ENCODE measurements at places on chromosomes 5 and 9.
A peak's percentile ranks its signal among the peaks of the same experiment; 100 is the strongest.

- no peak for DNase-seq
Measured at GRCh38 chr9:105143136-105143430, 101.4 kb upstream of the SLC44A1 start.

DNA sequence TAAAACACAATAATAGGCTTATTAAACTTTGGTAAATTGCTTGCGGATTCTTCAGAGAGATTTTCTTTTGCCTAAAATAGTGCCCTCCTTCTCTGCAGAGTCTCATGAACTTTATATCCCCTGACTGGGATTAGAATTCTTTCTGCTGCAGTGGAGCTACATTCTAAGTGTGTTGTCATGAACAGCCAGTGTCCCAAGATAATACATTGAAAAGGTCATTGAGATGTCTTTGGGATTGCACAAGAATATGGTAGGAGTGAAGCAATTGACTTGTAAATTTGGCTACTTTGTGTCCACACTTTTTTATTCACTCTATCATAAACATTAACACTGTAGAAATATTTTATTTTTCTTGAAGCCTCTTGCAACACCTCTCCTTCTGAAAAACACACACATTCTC is 604.5 kb downstream of the GABRG2 start:
- no peak for DNase-seq

- no peak for DNase-seq
Measured at GRCh38 chr9:94745806-94746540, 19.5 kb downstream of the AOPEP start.

DNA sequence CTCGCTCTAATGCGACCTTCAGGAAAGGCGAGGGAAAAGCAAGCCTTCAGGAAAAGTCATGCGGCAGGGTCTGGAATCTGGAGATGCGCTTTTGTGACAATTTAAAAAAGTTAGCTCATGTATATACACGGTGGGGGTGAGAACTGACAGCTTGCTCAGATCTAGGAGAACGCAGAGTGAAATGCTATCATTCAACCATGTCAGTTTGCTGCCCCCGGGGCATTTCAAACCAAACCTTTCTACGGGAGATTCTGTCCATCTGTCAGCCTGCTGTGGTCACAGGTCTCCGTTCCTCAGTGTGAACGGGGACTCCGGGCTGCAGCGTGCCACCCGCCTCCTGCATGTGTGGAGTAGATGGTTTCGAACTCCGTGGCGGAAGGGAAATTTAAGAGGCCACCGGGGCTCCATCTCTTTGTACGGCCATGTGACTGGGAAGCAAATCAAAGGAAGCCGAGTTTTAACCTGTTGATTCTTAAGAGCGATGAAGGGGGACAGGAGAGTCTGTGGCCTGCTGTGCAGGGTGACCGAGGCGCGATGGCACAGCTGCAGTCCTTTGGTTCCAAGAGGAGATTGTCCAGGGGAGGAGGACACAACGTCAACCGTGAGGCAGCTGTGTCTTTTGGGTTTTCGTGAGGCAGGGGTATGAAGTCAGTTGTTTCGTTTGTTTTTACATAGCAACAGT is 45.9 kb downstream of the OTULIN start:
- no peak for DNase-seq

GRCh38 chr5:80904533-80905187 is 55.5 kb upstream of the RASGRF2 start:
- no peak for DNase-seq

DNA sequence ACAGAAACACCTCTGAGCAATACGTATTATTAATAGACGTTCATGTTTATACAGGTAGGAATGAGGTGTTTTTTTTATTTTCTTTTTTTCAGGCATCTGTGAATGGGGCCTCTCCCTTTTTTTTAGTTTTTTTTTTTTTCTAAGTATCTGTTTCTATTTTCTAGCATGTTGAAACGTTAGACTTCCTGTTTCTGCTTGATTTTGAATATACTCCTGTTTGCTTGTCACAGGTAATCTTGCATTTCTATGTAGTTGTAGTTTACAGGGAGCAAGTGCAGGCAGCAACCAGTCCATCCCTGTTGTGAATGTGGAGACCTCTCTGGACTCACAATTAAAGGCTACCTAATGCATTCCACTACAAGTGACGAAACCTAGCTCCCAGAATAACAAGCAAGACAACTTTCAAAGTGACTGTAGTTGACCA is 22.8 kb upstream of the TNFAIP8 start:
- DNase-seq = no peak

DNA sequence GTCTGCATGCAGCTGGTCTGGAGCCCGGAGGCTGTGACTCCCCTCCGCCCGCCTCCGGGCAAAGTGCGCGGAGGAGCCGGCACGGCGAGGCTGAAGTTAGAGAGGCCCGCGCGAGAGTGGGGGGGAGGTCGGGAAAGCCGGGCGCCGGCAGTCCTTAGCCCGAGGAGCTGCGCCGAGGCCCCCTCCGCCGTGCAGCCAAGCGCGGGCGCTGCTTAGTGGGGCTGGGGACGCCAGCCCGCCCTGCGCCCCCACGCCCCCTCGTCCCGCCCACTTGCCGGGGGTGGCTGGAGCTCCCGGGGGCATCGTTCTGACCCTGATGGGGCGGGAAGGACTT is 403 bp downstream of the NINJ1 start:
- peak; percentile 93 for DNase-seq

GRCh38 chr5:72615061-72615460 is 107.9 kb upstream of the ZNF366 start:
- DNase-seq = no peak

- no peak for DNase-seq
Measured at GRCh38 chr5:165837286-165837685, 2331.9 kb downstream of the MAT2B start.

- DNase-seq = no peak
Measured at GRCh38 chr9:103281126-103281525, 286.0 kb downstream of the CYLC2 start.

DNA sequence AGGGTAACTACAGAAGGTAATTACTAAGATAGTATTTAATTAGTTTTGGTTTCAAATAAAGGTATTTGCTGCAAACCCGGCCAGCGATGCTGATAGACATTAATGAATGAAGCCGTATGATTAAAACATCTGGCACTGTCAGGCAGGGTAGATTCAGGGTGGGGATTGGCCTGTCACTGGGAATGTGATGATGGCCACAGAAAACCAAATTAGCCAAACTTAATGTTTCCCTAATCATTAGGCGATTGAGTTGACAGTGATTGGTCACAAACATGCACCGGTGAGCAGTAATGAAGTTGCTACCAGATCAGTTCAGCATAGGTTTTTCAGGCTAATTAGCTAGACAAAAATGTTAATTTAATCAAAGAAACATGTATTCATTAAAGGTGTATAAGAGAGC is 107.5 kb downstream of the SGCD start:
- DNase-seq = no peak

- DNase-seq = no peak
Measured at GRCh38 chr5:148342371-148343045, 7.1 kb downstream of the SPINK9 start.

DNA sequence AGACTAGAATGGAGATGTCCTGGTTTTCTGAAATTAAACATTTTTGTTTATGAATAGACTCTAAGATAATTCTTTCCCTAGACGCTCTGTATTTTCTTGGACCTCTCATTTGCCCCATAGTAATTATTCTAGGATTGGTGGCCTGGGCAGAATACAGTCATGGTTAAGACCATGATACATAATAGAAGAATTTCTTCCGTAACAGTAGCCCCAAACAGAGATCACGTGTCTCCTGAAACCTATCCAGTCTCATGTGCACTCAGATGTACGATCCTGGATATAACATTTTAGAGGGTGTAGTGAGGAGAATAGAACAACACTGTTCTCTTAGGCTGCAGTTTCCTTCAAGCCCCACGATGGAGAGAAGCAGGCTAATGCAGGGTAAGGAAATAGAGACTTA is 22.3 kb downstream of the PCDHAC2 start:
- no peak for DNase-seq
